ENCODE measurements at places on chromosomes 5 and 9. TPM values are rescaled to one million over a fixed set of nuclear protein-coding genes. Genes with fewer than 3 reads are reported as not detected.

Gene SLC6A7
- not detected for total RNA-seq

Gene TMEM215
- total RNA-seq = not detected

Gene MARCOL
- total RNA-seq = not detected

Gene TAF1L
- total RNA-seq = not detected

Gene B4GALT7
- 25.4 TPM for total RNA-seq

Gene C5orf52
- not detected for total RNA-seq

Gene GPR150
- total RNA-seq = 0.26 TPM

Gene CSF2
- not detected for total RNA-seq

Gene PCDHGB5
- total RNA-seq = 23.3 TPM

Gene LCN1
- not detected for total RNA-seq

Gene SHC3
- total RNA-seq = 4.4 TPM

Gene MACIR
- total RNA-seq = 5.8 TPM

Gene FBP2
- total RNA-seq = not detected

Gene IRX1
- total RNA-seq = 0.47 TPM

Gene TAF11L5
- not detected for total RNA-seq

Gene RICTOR
- total RNA-seq = 7.5 TPM

Gene HAPLN1
- 7.4 TPM for total RNA-seq

Gene SPINK14
- total RNA-seq = not detected

Gene CAMK4
- 1.1 TPM for total RNA-seq

Gene OSMR
- 74.9 TPM for total RNA-seq

Gene ANKDD1B
- 1.1 TPM for total RNA-seq

Gene ST8SIA4
- 0.85 TPM for total RNA-seq

Gene GPR151
- not detected for total RNA-seq

Gene PIP5K1B
- total RNA-seq = not detected

Gene QRFP
- total RNA-seq = not detected

Gene C5orf58
- total RNA-seq = not detected

Gene OR1L8
- total RNA-seq = not detected

Gene PLAC8L1
- total RNA-seq = not detected

Gene RFX3
- 0.58 TPM for total RNA-seq

Gene CXCL14
- not detected for total RNA-seq

Gene ACTBL2
- not detected for total RNA-seq

Gene MCTP1
- total RNA-seq = 1.7 TPM

Gene NIM1K
- 0.70 TPM for total RNA-seq

Gene LHX3
- not detected for total RNA-seq
